Stomach (tissue), 19 donors: ENCODE measurements at places on chromosomes 16 and 17. TPM values are rescaled to one million over a fixed set of nuclear protein-coding genes. Genes with fewer than 3 reads are reported as not detected.

Gene QPRT
- 114 TPM for total RNA-seq

Gene KRTAP4-2
- total RNA-seq: not detected

Gene SLC16A13
- total RNA-seq: not detected

DNA sequence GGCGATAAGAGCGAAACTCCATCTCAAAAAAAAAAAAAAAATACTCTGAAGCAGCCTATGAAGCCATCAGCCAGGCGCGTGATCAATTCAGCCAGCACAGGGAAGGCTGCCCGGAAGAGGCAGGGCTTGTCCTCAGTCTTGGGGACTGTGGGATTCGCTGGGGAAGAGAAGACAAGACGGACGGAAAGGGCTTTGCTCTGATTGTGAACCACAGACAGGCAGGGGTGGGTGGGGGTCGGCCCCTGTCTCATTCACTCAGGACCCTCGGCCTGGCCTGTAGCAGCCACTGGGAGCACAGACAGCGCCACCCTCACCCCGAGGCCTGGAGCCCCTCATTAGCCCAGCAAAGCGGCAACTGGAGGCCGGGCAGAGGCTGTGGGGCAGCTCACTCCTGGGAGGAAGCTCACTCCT is 37.2 kb downstream of the ABR start:
- H3K4me3 ChIP-seq: no peak overlapping the region
- no peak overlapping the region for H3K27ac ChIP-seq
- H3K4me1 ChIP-seq: no peaks in the 10 kb centered on the region
- H3K27me3 ChIP-seq: no peaks in the 10 kb centered on the region
- DNase-seq: no peak

- peaks cover 65% of the 10 kb centered on the region for H3K4me1 ChIP-seq
- no peaks in the 10 kb centered on the region for H3K27me3 ChIP-seq
- H3K36me3 ChIP-seq: peaks cover 5% of the 10 kb centered on the region
- DNase-seq: no peak
- no peak overlapping the region for H3K4me3 ChIP-seq
- H3K27ac ChIP-seq: peak overlapping the region; percentile 20
These were observed 16.1 kb upstream of the SREBF1 start for GRCh38 chr17:17852930-17853329.

- no peak overlapping the region for H3K4me3 ChIP-seq
- H3K4me1 ChIP-seq: no peaks in the 10 kb centered on the region
- H3K27me3 ChIP-seq: no peaks in the 10 kb centered on the region
- no peak overlapping the region for H3K27ac ChIP-seq
These were observed 19.7 kb upstream of the LRRC37A3 start for GRCh38 chr17:64938925-64939474.

- peak overlapping the region; percentile 67 for H3K4me3 ChIP-seq
These were observed 32.4 kb downstream of the DCAKD start for GRCh38 chr17:45018848-45019711.

DNA sequence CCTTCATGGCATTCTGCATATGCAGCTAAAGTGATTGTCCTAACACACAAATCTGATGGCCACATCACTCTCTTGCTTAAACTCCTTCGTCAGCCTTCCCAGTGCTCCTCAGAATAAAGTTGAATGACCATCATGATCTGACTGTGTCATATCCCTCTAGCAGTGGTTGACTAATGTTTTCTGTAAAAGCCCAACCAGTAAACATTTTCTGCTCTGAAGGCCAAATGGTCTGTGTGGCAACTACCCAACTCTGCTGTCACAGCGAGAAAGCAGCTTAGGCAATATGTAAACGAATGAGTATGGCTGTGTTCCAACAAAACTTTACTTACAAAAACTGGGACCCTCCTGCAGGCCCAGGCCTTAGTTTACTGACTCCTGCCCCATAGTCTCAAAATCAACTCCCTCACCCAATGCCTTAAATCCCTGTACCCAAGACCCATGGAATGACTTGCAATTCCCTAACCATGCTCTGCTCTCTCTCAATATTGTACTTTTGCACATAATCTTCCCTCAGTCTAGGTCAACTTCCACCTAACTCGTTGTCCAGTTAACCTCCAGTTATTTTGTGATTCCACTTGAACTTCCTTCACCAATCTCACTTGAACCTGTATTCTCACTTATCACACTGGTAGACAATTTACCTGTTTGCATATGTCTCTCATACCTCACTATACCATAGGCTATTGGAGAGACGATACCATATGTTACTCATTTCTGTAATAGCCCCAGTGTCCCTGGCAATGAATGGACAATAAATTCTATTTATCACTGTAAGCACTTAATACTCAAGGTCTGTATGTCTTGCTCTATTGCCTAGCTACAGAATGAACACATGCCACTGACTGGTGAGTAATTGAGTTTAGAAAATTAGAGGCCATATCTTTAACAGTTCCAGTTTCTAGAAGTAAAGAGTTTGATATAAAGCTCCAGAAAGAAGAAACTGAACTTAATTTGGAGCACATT is 29.1 kb downstream of the TMEM100 start:
- DNase-seq: peak; percentile 89
- H3K27me3 ChIP-seq: no peaks in the 10 kb centered on the region
- H3K36me3 ChIP-seq: no peaks in the 10 kb centered on the region
- H3K4me1 ChIP-seq: peaks cover 45% of the 10 kb centered on the region
- no peak overlapping the region for H3K4me3 ChIP-seq
- H3K27ac ChIP-seq: no peak overlapping the region

GRCh38 chr17:75664099-75664549 is 2.8 kb downstream of the RECQL5 start:
- peaks cover 22% of the 10 kb centered on the region for H3K4me1 ChIP-seq
- no peak overlapping the region for H3K4me3 ChIP-seq
- no peak overlapping the region for H3K27ac ChIP-seq

DNA sequence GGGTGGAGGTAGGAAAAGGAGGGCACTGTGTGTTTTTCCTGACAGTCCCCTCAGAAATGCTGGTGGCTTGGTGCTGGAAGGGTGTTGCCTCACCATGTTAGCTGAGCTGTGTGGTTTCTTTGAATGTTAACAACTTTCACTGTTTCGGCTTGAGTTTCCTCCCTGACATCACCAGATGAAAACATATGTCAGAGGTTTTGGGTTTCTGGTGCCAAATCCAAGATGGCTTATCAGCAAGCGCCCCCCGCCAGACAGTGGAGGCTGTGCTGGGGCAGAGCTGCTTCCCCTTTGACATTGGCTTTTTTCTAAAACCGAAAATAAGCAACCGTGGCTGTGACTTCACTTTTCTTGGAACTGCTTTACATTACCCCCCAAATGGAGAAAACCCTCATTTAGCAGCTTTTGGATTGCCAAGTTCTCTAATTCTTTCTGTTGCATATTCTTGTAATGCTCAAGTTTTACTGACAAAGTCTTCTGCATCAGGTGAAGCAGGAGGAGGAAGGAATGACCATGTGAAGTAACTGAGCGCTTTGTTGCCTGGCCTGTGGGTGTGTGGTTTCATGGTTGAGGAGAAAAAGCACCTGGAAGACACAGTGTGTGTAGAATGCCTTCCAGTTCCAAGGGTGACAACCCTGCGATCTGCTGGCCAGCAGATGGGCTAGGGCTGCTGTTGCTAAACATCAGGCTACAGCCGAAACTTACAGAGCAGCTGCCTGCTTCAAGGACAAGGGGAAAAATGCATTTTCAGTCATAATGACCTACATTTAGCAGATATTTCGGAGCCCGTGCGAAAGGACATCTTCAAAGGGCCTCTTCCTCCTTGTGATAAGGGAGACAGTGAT is 9.7 kb downstream of the RMI2 start:
- no peaks in the 10 kb centered on the region for H3K36me3 ChIP-seq
- H3K4me3 ChIP-seq: no peak overlapping the region
- H3K27me3 ChIP-seq: peaks cover 20% of the 10 kb centered on the region
- H3K27ac ChIP-seq: peak overlapping the region; percentile 34
- peaks cover 15% of the 10 kb centered on the region for H3K4me1 ChIP-seq

DNA sequence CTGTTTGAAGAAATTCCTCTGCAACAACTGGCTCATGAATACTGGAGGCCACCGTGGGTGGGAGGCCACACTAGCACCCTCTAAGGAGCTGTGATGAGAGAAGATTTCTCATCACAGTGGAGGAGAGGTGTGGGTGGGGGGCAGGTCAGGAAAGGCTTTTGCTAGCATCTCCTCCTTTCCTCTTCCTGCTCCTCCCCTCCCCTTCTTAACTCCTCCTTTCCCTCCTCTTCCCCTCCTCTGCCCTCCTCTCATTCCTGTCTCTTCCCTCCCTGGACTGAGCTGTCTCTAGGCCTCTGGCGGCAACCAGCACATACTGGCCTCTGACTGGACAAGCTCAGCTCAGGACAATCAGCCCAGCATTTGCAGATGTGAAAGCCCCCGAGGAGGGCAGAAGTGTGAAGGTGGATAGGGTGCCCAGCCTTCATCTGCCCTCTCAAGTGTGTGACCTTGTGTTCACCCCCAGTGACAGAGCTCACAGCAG is 19.0 kb upstream of the LHX1 start:
- H3K36me3 ChIP-seq: no peaks in the 10 kb centered on the region
- H3K27ac ChIP-seq: no peak overlapping the region
- H3K4me3 ChIP-seq: no peak overlapping the region
- H3K4me1 ChIP-seq: no peaks in the 10 kb centered on the region
- peaks cover 21% of the 10 kb centered on the region for H3K27me3 ChIP-seq
- no peak for DNase-seq
